ENCODE measurements at places on chromosomes 7 and 10.

- no peak for DNase-seq
Measured at GRCh38 chr10:133015816-133016462, 71.8 kb upstream of the ADGRA1 start.

- DNase-seq, result no peak
Measured at GRCh38 chr7:155354371-155355048, 56.8 kb downstream of the INSIG1 start.

DNA sequence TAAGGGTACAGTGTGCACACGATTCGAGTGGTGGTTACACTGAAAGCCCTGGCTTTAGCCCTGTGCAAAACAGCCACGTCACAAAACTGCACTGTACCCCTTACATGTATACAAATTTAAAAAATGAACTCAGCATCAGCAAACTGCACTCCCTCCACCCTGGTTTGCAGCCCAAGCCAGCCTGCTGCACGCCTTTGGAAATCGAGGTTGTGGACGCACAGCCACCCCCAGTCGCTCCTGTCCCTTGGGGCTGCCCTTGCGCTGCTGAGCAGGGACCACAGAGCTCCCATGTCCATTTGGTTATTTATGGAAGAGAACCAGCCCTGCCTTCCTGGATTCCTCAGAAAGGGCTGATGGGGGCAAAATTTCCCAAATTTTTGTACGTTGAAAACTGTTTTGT, 98.8 kb downstream of the INPP5A start:
- no peak for DNase-seq

DNA sequence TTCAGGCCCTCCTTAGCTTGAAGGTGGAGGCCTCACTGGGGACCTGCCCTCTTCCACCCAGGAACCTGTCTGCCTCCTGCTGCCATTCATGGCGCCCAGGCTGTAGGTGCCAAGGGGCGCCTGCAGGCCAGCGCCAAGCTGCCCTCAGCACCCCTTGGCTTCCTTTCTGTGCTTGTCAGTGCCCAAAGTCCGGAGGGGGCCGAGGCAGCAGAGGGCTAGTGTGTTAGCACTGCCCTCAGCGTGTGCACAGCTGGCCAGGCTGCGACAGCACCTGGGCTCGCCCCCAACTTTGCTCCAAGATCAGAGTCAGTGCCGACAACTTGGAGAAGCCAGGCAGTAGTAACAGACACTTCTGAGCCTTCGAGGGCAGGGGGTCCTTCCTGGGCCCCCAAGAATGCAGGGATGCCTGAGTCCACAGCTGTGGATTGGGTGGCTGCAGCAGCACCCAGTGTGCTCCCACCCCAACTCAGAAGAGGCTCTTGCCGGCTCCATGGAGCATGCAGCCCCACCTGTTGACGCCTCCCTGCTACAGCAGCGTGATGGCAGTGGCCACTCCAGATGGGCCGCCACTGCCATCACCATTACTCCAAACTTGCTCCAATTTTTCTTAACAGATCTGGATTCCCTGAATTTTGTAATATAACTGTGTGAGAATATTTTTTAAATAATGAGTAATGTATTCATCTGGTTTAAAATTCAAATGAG, 41.7 kb downstream of the CACUL1 start:
- DNase-seq, result no peak

GRCh38 chr10:96272316-96273280, 1.2 kb upstream of the BLNK start:
- no peak for DNase-seq

DNA sequence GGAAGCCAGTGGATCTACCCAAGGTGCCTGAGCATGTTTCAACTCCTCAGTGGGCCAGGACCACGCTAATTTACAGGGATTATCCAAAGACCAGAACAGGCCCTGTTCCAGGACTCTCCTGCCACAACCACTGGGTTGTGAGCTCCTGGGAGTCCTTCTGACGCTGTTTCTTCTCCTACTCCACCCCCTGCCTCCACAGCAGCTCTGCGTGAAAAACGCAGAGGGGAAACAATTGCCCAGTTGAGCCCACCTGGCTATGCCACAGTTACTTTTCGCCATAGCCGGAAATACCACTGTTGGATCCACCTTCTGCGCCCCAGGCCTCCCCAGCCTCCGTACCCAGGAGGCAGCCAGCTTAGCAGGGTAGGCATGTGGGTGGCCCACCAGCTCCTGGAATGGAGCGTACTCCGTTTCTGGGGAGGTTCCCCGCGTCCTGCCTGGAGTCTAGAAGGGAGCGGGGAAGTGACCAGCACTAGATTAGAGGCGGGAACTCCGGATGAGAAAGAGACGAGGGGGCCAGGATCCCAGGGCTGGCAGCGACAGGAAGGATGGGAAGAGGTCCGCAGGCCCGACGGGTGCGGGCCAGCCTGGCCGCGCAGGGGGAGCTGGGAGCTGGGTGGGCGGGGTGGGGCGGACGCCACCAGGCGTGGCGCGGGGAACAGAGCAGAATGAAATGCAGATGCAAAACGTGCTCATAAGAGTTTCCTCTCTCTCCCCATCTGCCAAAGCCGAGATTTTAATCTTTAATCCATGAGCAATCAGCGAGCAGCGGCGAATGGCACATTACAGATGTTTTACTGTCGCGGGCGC, 32.1 kb upstream of the PAX2 start:
- DNase-seq, result no peak

DNA sequence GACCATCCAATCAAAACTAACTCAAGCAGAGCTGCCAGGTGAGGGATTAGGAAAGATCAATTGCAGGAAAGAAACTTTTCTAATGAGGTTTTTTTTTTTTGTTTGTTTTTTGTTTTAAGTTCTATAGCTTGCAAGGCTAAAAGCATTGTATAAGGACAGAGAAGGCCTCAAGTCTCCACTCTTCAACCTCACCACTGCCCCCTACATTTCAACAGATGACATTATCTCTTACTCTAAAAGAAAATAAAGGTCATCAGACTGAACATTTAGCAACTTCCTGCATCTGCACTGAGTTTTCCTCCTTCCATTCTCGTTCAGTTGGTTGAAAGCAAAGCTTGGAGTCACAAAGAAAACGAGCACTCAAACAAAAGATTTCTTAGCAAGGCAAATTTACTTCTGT, 45.2 kb upstream of the EXOC4 start:
- no peak for DNase-seq

GRCh38 chr10:75407224-75407712, 5.7 kb upstream of the ZNF503 start:
- no peak for DNase-seq

- DNase-seq, result no peak
Measured at GRCh38 chr10:48448796-48449195, 142.3 kb downstream of the MAPK8 start.

DNA sequence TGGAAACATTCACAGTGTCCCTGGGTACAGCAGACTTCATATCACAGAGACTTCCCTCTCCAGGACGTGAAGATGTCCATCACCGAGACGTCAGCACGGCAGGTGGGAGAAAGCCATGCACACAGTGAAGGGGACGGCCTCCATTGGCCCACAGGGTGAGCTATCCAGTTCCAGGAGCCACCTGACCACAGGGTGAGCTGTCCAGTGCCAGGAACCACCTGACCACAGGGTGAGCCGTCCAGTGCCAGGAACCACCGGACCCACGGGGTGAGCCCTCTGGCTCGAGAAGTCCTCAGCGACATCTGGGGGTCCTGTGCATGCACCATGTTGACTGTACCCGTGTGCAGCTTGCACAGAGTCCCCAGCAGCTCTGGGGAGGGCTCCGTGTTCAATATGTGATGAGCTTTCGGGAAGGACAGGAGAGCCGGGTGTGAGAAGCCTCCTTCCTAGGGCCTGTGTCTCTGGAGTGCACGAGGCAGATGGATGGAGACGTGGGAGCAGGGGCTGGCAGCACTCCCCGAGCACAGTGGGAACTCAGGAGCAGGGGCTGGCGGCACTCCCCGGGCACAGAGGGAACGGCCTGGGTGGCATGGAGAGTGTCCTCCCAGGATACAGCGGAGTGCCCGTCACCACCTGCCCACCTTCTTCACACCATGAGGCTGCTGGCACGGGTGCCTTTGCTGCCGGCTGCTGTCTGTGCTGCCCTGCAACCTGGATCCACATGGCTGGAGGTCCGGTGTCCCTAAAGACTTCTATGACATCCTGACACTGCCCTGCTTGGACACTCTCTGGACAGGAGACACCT, 616.2 kb downstream of the DNAJB6 start:
- DNase-seq, result no peak

DNA sequence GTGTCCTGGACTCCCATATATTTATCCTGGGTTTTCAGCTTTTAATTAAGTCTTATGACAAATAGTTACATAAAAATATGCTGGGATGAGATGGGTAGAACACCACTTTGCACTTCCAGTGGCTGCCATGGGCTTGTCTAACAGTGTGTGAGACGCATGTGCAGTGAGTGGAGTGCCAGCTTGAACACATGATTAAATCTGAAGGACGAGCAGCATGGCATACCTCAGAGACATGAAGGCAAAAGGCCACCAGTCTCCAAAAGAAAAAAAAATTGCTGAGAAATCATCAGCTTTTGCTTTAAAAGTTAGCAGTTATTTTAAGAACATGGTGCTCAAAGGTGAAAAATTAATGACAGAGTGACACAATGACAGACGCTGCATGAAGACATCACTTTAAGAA, 139.0 kb upstream of the ADCY1 start:
- DNase-seq, result no peak

DNA sequence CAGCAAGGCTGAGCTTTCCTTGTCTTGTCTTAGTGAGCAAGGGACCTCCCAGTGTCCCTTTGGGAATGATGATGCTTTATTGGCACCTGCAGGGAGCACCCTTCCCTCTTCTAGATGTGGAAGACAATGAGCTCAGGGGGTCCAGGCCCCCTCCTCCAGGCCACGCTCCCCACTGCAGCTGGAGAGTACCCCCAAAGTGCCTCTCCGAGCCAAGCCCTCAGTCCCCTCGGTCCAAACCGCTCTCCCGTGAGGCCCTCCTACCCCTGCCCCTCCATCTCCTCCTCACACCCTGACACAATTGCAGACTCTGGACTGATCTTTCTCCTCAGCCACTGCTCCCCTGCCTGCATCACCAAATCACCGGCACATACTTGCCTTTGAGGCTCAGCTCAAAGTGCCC, 16.7 kb downstream of the RBP3 start:
- DNase-seq, result no peak

All from foreskin melanocyte (primary cell).